Cerebellar nuclear complex (tissue), 1 donor: ENCODE measurements at places on chromosomes 1 and 21.

GRCh38 chr1:219931033-219931432 lies 2.7 kb upstream of the SLC30A10 start:
- DNase-seq, result no peak

DNA sequence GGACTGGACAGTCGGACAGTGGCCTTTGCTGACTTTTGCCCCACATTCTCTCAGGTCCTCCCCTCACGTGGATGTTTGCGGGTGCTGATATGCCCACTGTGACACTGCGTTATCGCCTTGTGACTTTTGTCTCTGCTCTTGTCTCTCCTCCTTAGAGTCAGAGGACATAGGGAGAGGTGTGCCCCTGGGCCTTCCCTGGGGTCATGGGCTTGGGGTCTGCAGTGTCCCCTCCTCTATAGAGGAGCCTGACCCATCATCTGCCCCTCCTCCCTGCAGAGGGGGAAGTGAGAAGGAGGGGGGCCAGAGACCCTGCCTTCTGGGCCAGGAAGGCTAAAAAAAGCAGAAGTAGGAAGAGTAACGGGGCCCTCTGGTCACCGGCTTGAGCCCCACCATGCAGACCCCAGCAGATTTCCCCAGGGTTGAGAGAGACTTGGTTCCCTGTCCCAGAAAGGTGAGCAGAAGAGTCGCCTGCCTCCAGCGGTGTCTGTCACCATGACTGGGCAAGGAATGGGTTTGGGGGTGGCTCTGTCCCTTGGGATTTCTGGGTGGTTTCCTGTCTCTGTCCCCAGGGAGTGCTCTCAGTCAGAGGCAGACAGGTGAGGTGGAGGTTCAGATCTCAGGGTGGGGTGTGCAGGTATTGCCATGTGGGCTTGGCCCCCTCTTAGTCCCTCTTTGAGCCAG lies 13.3 kb downstream of the RPS6KA1 start:
- DNase-seq, result no peak

DNA sequence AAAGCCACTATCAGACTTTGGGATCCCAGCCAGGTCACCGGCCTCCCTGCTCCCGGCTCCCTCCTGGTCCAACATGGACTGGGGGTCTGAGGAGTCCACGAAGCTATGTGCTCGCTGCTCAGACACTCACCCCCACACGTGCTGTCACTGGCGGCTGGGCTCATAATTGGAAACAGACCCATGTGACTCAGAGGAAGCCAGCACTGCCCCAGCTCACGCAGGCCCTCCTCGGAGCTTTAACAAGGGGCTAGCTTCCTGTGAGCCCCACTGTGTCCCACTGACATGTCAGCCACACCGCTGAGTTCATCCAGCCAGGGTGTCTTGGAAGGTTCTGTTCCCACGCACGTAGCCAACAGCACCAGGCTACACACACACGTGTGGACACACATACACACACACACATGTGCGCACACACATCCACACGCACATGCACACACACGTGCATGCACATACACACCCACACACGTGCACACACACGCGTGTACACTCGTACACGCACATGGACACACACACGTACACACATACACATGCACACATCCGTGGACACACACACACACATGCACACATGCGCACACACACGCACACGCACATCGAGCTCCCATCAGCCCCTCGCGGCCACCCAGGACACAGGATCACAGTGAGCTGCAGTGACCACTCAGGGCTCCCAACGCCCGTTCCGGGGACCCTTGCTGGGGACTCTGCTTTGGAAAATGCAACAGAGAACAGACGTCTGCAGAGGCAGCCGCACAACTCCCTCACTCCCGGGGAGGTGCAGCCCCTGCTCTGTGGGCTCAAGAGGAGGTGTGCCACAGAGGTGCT lies 18.4 kb upstream of the COL6A2 start:
- DNase-seq, result no peak

DNA sequence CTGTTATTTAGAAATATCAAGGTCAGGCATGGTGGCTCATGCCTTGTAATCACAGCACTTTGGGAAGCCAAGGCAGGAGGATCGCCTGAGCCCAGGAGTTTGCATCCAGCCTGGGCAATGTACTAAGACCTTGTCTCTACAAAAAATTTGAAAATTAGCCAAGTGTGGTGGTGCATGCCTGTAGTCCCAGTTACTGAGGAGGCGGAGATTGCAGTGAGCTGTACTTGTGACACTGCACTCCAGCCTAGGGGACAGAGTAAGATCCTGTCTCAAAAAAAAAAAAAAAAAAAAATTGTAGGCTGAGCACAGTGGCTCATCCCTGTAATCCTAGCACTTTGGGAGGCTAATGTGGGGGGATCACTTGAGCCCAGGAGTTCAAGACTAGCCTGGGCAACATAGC lies 45.3 kb downstream of the PIK3CD start:
- DNase-seq, result no peak

- DNase-seq, result no peak
Observed at GRCh38 chr21:42799516-42799915, 79.8 kb downstream of the WDR4 start.

GRCh38 chr1:28718586-28719331 lies 18.0 kb upstream of the YTHDF2 start:
- no peak for DNase-seq

DNA sequence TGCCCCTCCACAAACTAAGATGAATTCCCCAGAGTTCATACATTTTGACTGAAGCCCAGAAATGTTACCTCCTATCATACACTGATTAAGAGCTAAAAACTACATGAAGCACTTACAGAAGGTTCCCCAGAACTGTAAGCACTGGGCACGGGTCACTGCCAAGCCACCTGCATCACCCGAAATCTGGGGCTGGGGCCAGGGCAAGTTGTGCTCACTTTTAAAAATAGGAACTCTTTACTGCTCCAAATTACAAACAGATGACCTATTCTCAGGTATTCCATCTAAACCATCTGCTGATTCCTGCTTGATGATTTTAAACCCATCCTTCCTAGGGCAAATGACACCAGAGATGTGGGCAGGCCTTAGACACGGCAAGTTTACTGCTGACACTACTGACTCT lies 4.8 kb downstream of the SETD4 start:
- DNase-seq, result no peak

GRCh38 chr1:168032029-168032428 lies 95.2 kb upstream of the MPC2 start:
- DNase-seq, result no peak

DNA sequence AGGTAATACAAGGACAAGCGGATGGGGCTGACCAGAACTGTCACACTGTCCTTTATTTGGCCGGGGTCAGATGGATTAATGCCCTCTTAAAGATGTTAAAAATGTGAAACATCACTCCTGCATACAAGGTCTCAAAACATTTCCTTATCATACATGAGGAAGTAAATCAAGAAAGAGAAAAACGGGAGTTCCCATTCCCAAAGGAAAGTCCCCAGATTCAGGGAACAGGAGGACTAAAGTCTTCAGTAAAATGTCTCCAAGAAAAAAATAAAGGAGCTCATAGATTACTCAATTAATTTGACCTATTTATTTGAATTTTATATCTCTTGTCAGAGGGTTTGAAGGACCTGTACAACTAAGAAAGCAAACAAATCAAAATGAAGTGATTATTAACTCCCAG lies 13.4 kb upstream of the HSD11B1 start:
- no peak for DNase-seq

DNA sequence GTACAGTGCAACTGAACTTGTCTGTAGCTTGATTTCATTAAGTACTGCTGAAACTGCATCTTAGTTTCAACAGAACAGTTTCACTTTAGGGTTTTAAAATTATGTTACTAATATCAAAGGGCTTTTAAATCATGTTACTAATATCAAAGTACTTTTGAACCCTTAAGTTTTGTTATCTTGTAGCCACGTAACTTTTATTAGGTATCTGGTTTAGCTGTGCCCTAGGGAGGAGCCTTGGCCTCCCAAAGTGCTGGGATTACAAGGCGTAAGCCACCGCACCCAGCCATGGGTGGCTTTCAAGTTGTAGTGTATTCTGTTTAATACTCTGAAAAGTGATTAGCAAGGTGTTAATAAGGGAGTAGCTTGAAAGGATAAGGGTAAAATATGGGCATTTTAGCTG lies 2.0 kb downstream of the KDM4A start:
- DNase-seq, result no peak

- no peak for DNase-seq
Observed at GRCh38 chr1:33908324-33908956, 44.6 kb downstream of the HMGB4 start.

- no peak for DNase-seq
Observed at GRCh38 chr21:19508844-19509243, 1105.3 kb upstream of the TMPRSS15 start.

DNA sequence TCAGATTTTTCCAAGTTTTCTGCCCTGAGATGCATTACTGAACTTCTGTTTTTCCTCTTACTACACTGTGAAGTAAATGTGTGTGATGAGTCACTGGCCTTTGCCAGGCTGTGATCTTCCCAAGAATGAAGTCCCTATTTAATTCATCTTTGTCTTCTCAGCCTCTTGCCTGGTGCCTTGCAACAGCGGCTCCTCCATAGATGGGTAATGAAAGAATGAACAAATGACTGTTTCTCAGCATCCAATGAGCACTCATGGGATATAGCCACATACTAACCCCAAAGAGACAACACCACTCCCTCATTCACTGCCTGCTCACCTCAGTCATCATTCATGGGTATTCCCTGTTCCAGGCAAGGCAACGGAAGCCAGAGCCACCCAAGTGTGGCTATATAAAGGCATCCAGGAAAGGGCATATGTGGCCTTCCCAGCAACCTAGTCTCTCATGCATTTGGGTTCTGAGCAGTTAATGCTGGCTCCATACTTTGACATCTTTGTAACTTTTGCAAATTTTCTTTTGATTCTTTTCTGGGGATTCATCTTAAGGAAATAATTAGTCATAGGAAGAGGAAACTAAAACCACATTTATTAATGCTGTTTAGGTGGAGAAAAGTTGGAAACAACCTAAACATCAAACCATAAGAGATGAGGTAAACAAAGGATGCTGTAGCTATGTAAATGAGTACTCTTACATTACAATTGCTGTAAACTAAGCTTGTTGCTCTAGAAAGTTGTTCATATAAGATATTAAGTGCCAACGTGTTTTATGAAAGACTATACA lies 71.9 kb downstream of the HIVEP3 start:
- no peak for DNase-seq

DNA sequence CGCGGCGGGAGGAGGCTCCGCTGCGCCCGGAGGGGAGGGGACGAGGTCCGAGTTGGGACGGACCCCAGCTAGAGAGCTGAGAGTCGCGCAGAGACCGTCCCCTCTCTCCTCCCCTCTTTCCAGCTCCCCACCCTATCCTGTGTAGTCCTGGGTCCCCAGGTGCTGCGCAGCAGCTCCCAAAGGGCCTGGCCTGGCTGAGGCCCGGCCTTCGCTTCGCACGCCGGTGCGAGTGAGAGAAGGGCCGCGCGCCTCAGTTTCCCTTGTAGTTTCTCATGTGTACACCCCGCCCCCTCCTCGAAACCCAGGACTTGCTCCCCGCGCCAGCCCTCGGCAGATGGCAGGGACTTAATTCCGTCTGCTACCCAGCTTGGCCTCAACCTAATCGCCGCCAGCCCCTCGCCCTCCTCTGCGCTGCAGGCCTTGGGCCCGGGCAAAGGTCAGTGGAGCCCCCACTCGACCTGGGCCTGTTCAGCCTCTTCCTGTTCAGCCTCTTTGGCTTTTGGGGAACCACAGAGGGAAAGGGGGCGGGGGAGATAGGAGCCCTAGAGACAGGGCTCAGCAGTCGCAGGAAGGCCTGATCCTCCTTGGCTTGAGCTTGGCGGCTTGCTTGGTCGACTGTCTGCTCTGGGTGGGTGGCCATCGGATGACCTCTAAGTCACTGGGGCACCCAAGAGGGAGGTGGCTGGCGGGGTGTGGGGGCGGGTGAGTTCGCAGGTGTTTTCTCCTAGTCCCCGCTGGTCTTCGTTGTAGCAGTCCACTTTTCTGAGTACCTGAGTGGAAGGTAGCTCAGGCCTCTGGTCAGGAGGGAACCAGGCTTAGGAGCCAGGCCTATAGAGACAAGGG lies 1.0 kb downstream of the ZNF687 start:
- DNase-seq, result no peak
